ENCODE measurements at places on chromosomes 12 and 14. TPM values are rescaled to one million over a fixed set of nuclear protein-coding genes. Genes with fewer than 3 reads are reported as not detected.
A peak's percentile ranks its signal among the peaks of the same experiment; 100 is the strongest.

Gene PPP1R36
- 0.38 TPM for polyA plus RNA-seq

Gene AMN1
- polyA plus RNA-seq: 7.4 TPM

Gene MYL6
- polyA plus RNA-seq: 3,189 TPM

Gene PTPRO
- 3.1 TPM for polyA plus RNA-seq

Gene AMN
- not detected for polyA plus RNA-seq

Gene RFC5
- polyA plus RNA-seq: 6.7 TPM

Gene MMP19
- 1.5 TPM for polyA plus RNA-seq

Gene KRT6C
- not detected for polyA plus RNA-seq

Gene IGFBP6
- polyA plus RNA-seq: not detected

Gene FAM90A1
- not detected for polyA plus RNA-seq

Gene CCDC177
- polyA plus RNA-seq: not detected

DNA sequence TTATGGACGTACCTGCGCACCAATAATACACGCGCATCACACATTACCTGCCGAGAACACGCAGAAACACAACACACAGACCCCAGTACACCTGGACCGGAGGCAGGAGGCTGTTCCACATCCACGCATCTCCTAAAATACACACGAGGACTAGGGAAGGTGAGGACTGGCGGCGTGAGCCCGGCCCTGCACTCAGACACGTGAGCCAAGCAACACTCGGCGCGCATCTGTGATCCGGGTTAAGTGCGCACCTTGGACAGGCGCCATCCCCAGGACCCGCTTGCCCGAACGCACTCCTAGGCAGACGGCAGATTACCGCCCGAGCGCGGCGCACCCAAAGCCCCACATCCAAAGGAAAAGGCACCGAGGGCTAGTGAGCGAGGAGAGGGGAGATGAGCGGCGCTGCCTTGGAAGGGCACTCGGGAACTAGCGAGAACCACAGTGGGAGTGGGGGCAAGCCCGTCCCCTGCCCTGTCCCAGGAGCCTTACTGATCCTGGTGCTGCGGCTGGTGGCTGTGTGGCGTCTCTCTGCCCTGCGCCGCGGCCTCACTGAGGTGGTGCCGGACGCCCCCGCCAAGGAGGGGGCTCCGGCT lies 417 bp downstream of the GLS2 start:
- DNase-seq: no peak

DNA sequence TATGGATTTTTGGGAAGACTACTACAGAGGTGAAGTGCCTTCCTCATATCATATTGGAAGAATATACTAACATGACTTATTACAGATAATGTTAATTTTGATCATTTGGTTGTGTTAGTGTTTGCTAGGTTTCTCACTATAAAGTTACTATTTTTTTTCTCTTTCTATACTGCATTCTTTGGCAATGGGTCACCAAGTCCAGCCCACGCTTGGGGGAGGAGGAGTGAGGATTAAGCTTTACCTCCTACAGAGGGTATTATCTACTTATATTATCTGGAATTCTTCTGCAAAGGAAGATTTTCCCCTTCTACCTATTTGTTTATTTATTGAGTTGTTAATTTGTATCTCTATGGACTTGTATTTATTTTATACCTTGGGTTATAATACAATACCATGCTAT lies 31.5 kb downstream of the SCN8A start:
- no peak for DNase-seq

GRCh38 chr12:4951083-4951482 lies 41.4 kb downstream of the KCNA1 start:
- DNase-seq: no peak

DNA sequence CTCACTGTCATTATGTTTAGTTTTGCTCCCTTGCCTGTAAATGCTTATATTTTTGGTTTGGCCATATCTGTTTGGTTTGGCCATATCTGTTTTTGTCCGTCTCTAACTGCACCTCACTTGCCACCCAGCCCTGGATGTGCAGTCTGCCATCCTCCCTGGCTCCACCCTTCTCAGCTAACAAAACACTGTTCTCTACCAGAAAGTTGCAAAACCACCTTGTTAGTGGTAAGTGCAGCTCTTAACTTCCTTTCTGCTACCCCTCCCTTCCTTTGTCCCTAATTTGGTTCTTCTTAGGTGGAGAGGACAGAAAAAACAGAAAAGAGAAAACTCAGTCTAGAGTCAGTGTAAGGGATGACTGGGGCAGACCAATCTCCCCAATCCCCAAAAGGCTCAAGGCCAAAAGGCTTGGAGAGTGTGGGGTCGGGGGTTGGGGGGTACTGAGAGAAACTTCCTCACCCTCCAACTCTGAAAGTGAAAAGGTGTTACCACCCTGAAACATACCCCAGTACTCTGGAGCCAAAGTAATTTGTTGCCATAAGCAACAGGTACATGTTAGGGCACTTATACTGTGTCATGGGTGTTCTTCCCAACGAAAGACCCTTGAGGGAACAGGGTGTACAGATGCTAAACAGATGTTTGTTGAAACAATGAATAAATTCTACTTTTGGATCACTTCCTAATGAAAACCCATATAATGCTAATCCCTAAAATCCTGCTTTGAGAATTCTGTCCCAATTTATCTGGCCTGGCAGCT lies 5.0 kb downstream of the BIN2 start:
- DNase-seq: peak; percentile 17

- peak; percentile 44 for DNase-seq
These were observed 6.6 kb downstream of the PPP4R4 start for GRCh38 chr14:94180655-94181271.

- DNase-seq: no peak
These were observed 417.5 kb downstream of the LRIG3 start for GRCh38 chr12:58502841-58503240.

- DNase-seq: no peak
These were observed 23.2 kb downstream of the NT5DC3 start for GRCh38 chr12:103817791-103818190.

All from CD14-positive monocyte (primary cell).